ENCODE measurements at places on chromosomes 2 and 18. TPM values are rescaled to one million over a fixed set of nuclear protein-coding genes. Genes with fewer than 3 reads are reported as not detected.

DNA sequence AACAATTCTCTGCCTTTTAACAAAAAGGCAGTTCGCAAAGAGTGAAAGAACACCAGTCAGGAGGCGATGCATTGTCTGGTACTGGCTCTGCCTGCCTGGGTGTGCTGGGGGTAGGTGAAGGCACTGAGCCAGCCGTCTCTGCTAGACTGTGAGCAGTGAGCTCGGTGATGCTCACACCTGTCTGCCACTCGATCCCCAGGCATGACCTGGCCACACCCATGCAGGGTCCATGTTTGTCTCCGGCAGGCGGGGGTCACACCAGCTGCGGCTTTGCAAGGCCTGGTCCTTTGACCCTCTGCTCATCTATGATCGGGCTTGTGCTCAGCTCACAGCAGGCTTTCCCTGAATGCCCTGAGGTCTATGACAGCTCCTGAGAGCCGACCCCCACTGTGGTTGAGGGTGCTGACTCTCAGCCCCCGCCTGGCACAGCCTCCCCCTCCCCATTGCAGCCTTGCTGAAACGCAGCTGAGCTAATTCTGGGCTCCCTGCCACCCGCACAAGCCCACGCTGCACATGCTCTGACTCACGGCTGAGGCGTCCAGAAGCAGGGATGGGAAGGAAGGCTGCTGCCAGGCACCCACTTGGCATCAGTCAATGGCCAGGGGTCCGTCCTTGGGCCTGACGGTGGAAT lies 23.7 kb downstream of the CRACDL start:
- DNase-seq: no peak

GRCh38 chr18:22113144-22113844 lies 56.1 kb upstream of the GATA6 start:
- no peak for DNase-seq

Gene MRPL19
- total RNA-seq: 44.3 TPM

Gene MATN3
- 1.3 TPM for total RNA-seq

DNA sequence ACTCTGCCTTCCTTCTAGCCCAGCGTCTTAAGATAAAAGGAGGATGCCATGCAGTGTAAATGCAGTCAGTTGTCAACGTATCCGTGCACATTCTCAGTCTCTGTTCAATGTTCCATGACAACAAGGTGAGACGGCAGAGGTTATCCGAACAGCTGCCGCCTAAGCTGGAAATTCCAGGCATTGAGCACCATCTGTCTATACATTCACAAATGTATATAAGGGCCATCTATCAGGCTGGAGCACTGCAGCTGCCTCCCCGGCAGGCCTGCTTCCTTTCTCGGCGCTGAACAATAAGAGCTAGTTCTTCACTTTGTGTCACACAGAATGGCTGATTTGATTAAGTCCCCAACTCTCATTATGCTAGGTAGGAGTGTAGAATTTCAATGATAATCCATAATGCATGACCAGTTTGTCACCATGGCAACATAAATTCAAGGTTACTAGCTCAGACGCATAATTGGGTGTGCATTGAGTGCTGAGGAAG lies 282.2 kb upstream of the SOX11 start:
- no peak for DNase-seq

GRCh38 chr2:184416146-184416913 lies 182.0 kb upstream of the ZNF804A start:
- no peak for DNase-seq

Gene NOL4
- not detected for total RNA-seq

GRCh38 chr2:15956751-15957736 lies 16.7 kb downstream of the MYCN start:
- no peak for DNase-seq

GRCh38 chr2:23360571-23361125 lies 24.3 kb upstream of the KLHL29 start:
- no peak for DNase-seq

Gene NRP2
- 28.2 TPM for total RNA-seq

All from esophagus squamous epithelium (tissue), 5 donors.